ENCODE measurements at places on chromosomes 11 and 22.
A peak's percentile ranks its signal among the peaks of the same experiment; 100 is the strongest.

- DNase-seq: no peak
Measured at GRCh38 chr11:102882389-102883024, 7.7 kb upstream of the MMP12 start.

DNA sequence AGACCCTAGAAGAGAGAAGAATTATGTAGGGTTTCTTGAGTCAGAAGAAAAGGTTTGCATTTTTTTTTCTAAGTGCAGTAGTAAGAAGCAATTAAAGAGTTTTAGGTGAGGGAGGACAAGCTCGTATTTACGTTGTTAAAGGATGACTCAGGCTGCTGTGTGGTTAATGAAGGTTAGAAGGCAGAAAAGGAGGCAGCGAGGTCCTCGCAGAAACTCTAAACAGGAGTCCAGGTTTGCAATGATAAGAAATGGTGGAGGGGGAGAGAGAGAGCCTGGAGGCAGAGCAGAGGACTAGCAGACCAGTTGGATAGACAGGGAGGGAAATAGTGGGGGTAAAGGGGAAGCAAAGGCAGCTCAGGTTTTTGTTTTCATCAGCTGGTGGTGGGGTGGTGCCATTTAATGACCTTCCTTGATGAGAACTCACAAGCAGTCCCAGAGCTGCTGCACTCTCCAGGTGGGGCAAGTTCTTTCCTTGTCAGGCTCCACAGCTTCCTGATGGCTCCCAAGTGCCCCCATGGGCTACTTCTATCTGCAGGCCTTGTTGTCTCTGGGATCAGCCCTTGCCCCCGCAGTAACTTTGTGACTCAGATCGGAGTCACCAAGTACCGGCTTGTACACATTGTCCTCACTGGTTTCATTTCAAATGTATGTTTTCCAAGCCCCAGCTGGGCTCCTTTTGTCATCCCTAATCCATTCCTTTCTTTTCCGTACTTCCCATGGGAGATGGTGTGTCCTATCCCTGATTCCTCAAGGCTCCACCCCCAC is 8.3 kb upstream of the INSC start:
- DNase-seq: no peak

GRCh38 chr11:72637198-72637597 is 37.0 kb downstream of the PDE2A start:
- no peak for DNase-seq

GRCh38 chr11:74650498-74650897 is 58.1 kb downstream of the POLD3 start:
- DNase-seq: peak; percentile 95

DNA sequence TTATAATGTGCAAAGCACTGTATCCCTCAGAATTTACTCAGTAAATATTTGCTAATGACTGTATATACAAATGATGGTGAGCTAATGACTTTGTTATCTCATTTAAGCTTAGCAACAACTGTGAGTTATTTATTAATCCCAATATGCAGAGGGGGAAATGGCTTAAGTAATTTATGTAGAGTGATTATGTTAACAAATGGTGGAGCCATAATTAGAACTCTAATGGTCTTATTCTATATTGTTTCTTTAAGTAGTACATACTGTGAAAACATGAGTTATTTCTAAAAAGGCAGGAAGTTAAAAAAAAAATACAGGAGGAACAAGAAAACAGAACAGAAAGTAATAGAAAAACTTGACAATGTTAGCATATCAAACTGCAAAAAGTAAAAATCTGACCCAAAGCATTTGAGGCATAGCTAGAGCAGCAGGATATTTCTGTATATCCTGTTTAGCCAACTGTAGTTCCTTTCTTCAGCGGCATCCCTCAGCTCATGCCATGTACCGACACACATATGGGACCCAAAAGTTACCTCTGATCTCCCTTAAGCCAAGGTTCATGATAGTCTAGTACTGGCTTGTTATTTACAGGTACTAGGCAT is 94.2 kb downstream of the FCHSD2 start:
- DNase-seq: no peak

DNA sequence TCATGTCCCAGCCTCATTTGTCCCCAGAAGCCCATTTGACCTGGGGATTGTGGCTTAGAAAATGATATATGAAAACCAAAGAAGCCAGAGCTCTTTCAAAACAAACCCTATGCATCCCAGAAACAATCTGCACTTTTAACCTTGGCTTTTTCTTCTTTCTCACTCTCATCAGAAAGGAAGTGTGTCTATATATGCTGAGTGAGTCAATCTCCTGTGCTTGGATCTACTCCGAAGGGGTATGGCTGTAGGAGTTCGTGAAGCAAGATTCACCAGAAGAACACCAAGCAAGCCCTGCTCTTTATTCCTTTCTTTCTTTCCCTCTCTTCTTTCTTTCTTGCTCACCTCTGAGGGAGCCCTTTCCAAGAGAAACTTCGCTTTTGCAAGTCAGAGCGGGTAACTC is 636 bp downstream of the PAMR1 start:
- no peak for DNase-seq

- peak; percentile 92 for DNase-seq
Measured at GRCh38 chr11:117226388-117227385, 5.2 kb downstream of the PCSK7 start.

GRCh38 chr11:125111001-125111342 is 454 bp downstream of the TMEM218 start:
- peak; percentile 77 for DNase-seq

GRCh38 chr11:60821827-60822599 is 19.9 kb upstream of the CCDC86 start:
- no peak for DNase-seq

GRCh38 chr22:47419239-47419638 is 656.8 kb downstream of the TBC1D22A start:
- no peak for DNase-seq

- no peak for DNase-seq
Measured at GRCh38 chr11:119236891-119237290, 30.8 kb downstream of the CBL start.

- DNase-seq: no peak
Measured at GRCh38 chr11:43548916-43549315, 131.6 kb upstream of the HSD17B12 start.

DNA sequence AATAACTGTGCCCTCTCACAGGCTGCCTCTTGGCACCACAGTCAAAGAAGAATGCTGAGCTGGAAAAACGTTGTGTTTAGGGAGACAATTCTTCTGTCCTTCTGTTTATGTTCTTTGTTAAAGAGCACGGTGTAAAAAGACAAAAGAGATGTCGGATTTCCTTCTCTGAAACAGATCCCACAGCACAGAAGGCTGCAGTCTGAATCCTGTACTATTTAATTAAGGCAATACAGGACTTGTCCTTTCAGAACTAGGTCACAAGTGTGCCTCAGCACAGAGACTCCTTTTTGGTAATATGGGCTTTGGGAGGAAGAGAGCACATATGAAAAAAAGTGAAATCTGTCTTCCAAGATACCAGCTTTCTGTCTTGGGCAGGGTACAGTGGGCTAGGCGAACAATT is 201.2 kb downstream of the NTM start:
- no peak for DNase-seq

DNA sequence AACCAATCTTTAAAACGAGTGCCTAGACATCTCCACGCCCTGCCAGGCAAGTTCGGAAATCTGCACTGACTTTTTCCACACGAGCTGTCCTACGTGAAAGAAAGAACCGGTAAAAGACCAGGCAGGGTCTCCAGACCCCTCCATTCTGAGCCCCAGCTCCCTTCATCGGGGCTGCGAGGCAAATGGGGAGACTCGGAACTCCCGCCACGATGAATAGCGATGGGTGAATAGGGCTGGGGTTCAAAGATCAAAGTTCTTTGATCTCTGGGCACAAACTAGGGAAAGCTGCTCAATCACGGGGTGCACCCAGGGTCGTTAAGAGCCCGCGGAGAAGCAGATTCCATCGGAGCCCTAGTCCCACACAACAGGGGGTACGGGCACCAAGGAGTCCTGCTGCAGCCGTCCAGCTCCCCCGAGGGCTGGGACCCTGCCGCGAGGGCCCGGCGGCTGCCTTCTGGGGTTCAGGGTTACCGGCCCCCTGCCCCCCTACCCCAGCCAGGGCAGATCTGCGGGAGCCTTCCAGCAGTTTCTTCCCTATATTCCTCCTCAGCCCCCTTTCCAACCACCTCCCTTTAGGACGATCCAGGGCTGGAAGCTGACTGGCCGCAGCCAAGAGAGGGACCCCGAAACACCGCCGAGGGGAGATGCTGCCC is 1.1 kb downstream of the LRP4 start:
- DNase-seq: no peak

GRCh38 chr11:119782739-119783072 is 53.7 kb upstream of the NECTIN1 start:
- no peak for DNase-seq

- no peak for DNase-seq
Measured at GRCh38 chr22:46063846-46064227, 86.5 kb upstream of the PPARA start.

DNA sequence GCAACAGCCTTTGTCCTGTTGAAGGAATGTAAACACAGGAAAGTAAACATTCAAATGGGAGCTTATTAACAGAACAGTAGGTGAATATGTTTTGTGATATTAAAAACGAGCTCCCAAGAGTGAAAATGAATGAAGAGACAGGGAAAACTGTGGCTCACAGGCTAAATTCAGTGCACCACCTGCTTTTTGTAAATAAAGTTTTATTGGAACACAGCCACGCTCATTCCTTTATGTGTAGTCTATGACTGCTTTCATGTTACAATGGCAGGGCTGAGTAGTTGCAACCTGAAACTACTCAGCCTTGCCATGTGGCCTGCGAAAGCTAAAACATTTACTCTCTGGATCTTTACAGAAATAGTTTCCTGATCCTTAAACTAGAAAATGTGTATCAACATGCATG is 136.9 kb downstream of the MYO18B start:
- DNase-seq: no peak

- no peak for DNase-seq
Measured at GRCh38 chr11:89490981-89491690, at the start of gene NOX4. NOX4 (minus strand) TSS chr11:89491375; CDS start chr11:89491246, 129 bp downstream.

- peak; percentile 58 for DNase-seq
Measured at GRCh38 chr11:94130298-94131046, 1.8 kb downstream of the PANX1 start.

GRCh38 chr22:21927174-21927823 is 25.3 kb downstream of the PPM1F start:
- DNase-seq: no peak

GRCh38 chr11:119591836-119592310 is 137.1 kb downstream of the NECTIN1 start:
- DNase-seq: no peak

DNA sequence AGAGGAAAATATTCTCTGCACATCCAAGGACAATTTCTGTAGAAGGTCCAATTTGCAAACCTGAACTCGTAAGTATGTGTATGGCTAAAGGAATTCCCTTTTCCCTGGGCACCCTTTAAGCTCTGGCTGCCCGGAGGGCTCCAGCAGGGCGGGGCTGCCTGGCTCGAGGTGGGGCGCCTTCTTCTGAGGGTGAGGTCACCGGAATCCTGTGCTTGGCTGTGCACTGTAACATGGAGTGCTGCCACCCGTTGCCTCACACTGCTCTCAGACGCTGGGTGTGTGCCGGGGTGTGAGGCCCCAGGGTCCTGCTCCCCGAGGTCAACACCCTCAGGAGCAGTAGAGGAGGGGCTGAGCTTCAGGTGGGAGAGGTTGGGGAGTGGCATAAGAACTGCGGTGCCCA is 61.5 kb downstream of the SYN3 start:
- DNase-seq: no peak

DNA sequence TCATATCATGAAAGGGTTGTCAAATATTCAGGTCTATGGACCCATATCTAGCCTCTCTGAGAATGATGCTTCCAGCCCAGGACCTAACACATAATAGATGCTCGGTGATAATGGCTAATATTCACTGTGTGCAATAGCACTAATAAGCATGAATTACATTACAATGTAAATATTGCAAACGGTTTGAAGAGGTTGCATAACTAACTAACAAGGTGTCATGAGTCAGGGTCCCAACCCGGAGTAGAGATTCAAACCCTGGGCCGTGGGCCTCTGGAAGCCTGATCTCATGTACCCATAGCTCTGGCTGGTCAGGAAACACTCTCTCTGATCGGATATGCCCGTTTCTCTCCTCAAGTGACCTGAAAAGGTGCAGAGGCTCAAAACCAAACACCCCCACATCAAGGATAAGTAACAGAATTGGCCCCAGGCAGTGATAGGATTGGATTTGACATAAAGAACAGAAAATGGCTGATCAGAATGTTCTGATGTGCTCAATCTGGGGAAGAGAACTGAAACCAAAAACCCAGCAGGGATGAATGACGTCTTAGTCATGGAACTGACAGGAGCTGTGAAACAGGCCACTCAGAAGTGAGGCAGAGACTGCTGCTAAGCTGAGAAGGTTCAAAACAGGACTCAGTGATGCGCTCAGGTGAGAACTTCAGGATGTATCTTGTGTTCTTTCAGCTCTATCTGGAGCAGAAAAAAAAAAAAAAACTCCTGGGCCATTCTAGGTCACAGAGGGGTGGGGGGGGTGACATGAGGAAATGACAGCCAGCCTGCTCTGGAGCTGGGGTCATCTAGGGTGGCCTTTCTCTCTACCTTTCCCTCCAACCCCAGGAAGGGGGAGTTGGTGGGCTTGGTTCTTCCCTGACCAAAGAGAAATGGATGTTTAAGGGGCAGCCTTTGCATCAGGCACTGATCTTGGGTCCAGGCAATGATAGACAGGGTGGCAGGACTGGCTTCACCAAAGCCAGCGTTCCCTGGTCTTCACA is 6.6 kb upstream of the KCTD17 start:
- DNase-seq: no peak

GRCh38 chr11:35681163-35681767 is 18.7 kb downstream of the TRIM44 start:
- DNase-seq: no peak

- no peak for DNase-seq
Measured at GRCh38 chr11:8597182-8597581, 3.2 kb upstream of the STK33 start.

DNA sequence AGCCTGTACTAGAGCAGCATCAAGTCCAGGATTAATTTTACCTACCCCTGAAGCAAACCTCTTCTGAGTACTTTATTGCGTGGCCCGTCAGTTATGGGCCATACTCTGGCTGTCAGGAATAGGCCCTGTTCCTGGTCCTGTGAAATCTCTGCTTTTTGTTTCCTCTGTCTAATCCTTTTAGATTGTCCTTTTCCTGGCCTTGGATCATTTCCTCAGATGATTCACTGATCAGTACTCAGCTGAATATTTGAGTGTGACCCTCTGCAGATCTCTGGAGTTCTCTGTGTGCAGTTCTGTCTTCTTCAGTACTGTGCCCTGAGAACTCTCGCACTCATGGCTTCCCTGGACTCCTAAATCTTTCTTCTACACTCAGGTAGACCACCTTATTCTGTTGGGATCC is 123.5 kb downstream of the UVRAG start:
- DNase-seq: no peak

DNA sequence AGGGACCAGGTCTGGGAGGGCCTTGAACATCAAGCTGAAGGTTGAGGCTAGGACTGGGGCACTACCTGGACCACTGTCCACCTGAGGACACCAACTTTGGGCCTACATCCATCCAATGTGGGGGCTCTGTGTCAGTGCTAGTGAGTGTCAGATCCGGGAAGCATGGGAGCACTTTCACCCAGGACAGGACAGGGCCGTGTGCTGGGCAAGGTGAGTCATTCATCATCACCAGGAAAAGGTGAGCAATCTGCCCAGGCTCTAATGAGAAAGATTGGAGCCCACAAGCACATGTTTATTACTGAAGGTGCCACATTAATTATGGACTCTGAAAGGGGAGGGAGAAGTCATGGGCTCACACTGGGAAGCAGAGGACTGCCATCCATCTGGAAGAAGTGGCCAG is 39.7 kb upstream of the DRD2 start:
- DNase-seq: no peak

- no peak for DNase-seq
Measured at GRCh38 chr11:134945993-134946392, 534.0 kb upstream of the B3GAT1 start.

All from DMS79 treated with DMSO at 0.1 percent for 48 hours (cell line).